BE2C (cell line): ENCODE measurements at places on chromosomes 3 and 15.

- no peak for DNase-seq
These were observed 334.8 kb downstream of the RORA start for GRCh38 chr15:60894347-60894746.

DNA sequence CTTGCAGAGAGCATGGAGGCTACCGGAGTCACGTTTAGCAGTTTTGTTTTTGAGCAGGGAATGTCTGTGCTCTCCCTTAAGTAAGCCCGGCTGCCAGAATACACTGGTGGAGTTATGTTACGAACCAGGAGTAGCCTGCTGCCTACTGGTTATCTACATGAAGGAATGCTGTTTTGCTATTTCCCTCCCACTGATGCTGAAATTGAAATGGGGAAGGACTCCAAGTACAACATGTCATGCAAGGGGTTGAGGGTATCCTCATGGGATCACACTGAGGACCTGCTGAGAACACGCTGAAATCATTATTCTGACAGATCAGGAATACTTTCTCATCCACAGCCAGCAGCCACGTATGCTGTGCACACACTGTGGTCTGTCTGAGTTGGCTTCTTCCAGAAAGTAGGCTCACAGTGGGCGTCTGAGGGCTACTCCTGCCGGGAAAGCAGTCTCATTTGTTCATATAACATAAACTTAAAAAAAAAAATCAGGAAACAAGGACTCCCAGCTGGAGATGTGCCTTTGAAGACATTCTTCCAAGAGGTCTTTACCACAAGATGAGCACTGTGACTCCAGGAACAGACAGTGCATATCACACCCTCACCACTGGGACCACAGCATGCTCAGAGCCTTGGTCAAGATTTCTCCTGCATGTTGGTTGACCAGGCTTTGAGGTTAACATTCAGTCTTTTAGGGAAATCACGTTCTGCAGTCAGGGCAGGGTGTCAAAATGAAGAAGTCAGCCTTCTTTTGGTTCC lies 300.4 kb upstream of the RASGRP1 start:
- no peak for DNase-seq

DNA sequence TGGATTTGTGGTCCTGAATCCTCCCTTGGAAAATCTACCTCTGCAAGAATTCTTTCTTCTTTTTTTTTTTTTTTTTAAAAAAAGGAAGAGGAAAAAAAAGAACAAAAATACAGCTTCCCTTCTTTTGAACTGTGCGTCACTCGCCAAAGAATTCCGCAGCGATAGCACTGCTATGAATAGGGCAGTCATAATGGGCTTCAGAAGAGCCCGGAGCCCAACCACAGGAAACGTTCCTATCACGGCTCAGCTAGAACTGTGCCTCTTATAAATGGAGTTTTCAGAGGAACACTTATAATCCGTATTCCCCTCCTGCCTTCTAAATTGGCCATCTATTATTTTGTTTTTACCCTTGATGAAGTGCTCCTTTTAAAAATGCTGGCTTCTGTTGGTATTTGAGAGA lies 227.7 kb downstream of the ADAMTS17 start:
- DNase-seq = no peak

DNA sequence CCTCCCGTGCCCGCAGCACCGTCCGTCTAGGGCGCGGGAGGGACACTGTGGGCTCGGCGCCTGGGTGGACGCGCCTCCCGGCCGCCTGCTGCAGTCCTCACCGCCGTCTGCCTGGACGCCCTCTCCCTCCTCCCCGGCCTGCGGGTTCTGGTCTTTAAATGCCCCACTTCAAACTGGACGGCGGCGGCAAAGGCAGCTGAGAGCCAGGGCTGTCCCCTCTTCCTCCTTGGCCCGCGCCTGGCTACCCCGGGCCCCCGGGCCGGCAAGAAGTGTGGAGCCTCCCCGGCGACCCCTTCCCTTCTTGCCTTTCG lies 426 bp downstream of the CBLB start:
- peak; percentile 71 for DNase-seq

GRCh38 chr3:108406661-108407206 lies 103.7 kb downstream of the MYH15 start:
- DNase-seq = peak; percentile 23

- DNase-seq = no peak
These were observed 891 bp downstream of the RFT1 start for GRCh38 chr3:53129344-53129743.

DNA sequence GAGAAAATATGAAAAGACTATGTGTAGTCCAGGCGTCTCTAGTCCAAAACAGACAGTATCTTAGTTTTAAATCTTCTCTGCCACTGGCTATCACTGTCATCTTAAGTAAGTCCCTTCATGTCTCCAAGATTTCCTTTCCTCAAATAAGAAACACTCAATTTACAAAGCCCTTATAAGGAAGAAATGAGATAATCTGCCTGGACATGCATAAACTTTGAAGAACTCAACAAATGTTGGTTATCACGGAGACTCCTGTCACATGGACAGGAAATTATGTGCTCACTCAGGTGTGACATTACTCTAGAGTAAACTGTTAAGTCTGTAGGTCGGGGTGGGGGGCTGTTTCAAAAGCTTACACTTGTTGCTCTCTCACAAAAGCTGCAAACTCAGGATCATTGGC lies 91.9 kb downstream of the IMPG2 start:
- no peak for DNase-seq

GRCh38 chr3:5197470-5198312 lies 10.2 kb downstream of the EDEM1 start:
- no peak for DNase-seq

DNA sequence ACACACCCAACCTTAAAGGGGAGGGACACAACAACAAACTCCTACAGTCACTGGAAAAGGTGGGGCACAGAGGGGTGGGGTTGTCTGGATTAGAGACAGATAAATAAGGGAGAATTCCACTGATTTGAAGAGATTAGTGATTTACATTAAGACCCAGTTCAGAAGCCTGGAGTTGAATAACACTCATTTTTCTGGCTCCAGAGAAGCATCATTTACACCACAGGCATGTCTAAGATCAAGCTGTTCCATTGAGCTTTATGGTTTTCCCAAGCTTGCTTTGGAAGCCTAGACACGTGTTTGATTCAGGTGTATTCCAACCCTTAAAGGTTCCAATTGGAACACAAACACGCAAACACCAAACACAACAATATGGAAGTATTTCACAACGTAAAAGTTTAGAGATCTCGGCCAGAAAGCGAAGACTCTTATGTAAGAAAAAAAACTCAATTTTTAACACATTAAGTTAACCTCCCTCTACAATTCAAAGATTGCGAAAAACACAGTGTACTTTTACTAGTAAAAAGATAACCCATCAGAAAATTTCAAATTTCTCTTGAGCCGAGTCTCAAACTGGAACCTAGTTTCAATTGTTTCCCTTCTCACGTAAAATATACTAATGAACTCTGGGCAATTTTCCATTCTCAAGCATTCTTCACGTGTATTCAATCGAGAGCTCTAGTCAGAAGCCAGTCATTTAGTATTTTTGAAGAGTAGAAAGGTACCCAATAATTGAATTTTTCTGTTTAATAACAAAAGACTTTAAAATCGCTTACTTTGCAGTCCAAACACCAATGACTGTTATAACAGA lies 2.1 kb downstream of the TRA2B start:
- DNase-seq = no peak

GRCh38 chr15:69926006-69926405 lies 171.7 kb downstream of the TLE3 start:
- no peak for DNase-seq

DNA sequence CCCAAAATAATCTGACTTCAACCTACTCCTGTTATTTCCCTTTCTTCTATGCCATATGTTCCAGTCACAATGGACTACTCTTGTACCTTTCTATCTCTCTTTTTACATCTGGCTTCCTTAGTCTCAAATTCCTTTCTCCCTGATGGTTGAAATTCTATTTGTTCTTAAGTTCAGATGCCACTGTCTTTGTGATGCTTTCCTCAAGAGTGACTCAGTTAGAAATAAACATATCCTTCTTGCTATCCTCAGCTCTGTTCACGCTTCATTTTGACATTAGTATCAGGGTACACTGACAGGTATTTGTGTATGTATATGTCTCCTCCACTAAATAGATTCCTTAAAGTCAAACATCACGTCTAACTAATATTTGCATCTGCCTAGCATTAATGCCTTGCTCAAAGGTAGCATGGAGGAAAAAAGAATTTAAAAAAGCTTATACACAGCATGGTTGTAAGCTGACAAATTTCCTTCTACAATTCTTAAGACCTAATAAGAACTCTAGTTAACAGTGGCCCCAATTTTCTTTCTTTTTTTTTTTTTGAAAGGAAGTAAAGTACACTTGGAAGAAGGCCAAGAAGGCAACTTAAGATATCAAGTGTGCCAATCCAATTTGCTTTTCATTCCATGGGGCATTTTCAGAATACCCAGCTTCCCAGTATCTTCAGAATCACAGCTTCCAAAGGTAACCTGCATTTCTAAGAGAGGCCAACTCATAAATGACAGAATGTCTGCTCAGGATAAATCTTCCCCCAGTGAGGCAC lies 58.0 kb downstream of the CHAC1 start:
- DNase-seq = no peak

GRCh38 chr3:52531860-52532516 lies 1.7 kb downstream of the NT5DC2 start:
- no peak for DNase-seq

GRCh38 chr3:111717601-111718000 lies 122.5 kb upstream of the ZBED2 start:
- peak; percentile 52 for DNase-seq

DNA sequence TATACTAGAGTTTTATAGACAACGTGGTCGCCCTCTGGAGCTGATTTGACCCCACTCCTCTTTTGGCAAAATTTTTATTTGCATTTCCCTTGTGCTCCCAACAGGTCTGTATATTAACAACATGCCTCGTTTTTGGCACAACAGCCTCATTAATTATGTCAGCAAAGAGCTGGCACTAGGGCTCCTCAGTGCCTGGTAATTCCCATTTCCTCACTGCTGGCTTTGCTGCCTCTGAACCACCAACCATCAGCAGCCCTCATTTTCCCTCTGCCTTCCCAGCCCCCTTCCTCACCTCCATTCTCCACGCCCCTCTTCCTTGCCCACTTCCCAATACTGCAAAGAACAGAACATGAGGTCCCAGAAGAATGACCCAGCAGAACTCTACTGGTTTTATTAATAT lies 204.8 kb downstream of the ABHD5 start:
- DNase-seq = no peak

GRCh38 chr15:68028137-68028887 lies 25.8 kb upstream of the PIAS1 start:
- no peak for DNase-seq

- no peak for DNase-seq
These were observed 17.6 kb upstream of the TM2D3 start for GRCh38 chr15:101669744-101670143.

GRCh38 chr3:142272200-142272891 lies 47.0 kb upstream of the GK5 start:
- no peak for DNase-seq

DNA sequence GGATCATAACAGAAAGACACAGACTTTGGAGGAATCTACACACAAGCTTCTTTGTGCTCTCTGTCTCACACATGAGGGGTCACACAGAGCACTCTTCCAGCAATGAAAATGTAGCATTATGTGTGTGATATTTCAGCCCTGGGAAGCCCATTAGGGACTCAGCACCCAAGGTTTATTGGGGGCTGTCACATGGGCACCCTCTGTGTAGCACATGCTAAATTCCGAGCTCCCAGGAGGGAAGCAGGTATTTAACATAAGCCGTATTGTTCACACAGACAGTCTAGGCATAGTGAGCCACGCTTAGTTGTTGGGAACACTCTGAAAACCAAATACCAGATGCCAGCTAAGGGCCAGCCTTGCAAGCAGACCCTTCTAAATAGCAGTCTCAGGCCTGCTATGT lies 261.6 kb upstream of the MANF start:
- DNase-seq = no peak

- DNase-seq = peak; percentile 52
These were observed 138.0 kb downstream of the FBN1 start for GRCh38 chr15:48507416-48508065.

DNA sequence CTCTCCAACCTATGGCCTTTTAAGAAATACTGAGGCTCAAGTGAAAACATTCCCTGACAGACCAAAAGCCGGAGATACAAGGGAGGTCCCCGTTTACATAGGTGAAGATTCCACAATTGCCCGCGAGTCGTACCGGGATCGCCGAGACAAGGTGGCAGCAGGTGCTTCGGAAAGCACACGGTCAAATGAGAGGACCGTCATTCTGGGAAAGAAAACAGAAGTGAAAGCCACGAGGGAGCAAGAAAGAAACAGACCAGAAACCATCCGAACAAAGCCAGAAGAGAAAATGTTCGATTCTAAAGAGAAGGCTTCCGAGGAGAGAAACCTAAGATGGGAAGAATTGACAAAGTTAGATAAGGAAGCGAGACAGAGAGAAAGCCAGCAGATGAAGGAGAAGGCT lies 24.8 kb downstream of the SYNM start:
- DNase-seq = no peak

GRCh38 chr15:42147431-42147735 lies 9.1 kb downstream of the PLA2G4F start:
- no peak for DNase-seq

DNA sequence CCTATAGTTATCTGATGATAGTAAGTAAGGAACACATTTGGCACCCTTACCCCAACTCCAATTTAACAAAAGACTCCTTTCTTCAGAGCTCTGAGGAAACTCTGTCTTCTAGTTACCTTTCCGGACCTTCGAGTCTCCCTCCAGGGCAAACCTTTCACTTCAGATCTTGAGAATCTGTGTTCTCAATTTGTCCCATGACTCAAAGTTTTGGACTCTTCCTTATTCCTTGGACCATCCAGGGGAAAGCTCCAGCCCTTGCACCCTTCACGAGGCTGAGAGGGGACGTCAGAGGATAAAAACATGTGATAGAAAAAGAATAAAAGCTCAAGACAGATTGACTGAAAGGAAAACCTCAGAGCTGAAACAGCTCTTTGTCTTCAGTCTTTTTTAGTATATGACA lies 76.9 kb downstream of the CTNNB1 start:
- no peak for DNase-seq

- peak; percentile 66 for DNase-seq
These were observed 48.7 kb downstream of the COL8A1 start for GRCh38 chr3:99686955-99687612.

- DNase-seq = no peak
These were observed 64.5 kb downstream of the LRTM1 start for GRCh38 chr3:54863366-54863765.

DNA sequence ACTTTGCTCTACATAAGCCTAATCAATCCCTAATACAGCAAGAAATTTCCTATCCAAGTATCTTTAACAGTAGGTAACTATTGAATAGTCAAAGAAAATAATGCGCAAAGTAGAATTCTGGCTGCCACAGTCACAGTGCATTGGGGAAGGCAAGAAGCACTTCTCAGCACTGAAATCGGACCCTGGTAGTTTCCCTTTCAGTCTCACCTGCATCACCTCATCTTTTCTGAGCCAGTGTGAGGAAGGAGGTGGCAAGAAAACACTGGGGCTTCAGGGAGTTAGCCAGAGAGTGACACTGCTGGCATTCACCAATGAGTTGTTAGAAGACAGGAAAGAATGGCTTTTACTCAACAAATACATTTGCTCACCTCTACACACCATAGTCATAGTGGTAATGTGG lies 8.3 kb downstream of the TRIM42 start:
- no peak for DNase-seq

DNA sequence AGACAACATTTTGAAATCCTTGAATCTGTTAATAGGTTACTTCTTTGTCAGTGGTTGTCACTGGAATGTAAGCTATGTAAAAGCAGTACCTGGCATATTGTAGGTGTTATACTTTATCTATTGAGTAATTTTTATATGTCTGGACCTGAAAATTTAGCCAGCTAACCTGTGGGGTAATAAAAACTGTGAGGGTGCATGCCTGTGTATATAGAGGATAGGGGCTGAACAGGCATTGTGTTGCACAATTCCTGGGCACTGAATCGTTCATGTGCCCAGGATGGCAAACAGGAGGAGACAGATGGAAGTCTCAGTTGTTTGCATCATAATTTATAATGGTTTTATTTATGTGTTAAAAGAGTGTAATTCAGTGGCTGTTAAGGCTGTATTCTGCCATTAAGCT lies 67.1 kb downstream of the ARMC8 start:
- DNase-seq = no peak
